ENCODE measurements at places on chromosomes 11 and 22.

DNA sequence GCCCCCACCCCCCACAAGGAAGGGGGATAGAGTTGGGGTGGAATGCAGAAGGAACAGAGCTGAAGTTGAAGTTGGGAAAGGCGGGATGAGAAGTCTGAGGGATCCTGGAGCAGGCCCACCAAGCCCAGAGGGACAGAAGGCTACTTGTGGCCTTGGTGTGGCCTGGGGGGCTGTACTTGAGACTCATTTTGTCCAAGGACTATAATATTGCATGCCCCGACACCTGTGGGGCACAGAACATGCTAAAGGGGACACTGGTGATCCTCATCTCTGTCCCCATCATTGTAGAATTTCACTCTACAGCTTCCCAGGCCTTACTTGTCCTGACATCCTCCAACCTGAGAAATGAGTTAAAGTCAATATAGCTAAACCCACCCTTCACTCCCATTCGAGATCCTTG, 1.3 kb downstream of the ESAM start:
- no peak for DNase-seq

- no peak for DNase-seq
Measured at GRCh38 chr11:120023120-120023519, 114.8 kb downstream of the TRIM29 start.

DNA sequence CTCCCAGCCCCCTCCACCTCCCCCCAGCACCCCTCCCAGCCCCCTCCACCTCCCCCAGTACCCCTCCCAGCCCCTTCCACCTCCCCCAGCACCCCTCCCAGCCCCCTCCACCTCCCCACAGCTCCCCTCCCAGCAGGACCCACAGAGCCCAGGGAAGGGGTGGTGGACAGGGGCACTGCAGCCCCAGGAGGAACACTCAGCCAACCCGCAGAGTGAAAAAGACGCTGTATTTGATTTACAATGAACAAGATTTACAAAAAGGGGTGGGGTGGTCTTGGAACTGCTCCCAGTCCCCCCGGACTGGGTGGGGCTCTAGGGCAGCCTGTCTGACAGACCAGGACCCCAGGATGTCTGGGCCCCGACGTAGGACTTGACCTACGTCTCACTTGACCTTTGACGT, 4.6 kb upstream of the MAPK11 start:
- no peak for DNase-seq

GRCh38 chr22:20117633-20118299, 740 bp upstream of the TRMT2A start:
- DNase-seq, result no peak

DNA sequence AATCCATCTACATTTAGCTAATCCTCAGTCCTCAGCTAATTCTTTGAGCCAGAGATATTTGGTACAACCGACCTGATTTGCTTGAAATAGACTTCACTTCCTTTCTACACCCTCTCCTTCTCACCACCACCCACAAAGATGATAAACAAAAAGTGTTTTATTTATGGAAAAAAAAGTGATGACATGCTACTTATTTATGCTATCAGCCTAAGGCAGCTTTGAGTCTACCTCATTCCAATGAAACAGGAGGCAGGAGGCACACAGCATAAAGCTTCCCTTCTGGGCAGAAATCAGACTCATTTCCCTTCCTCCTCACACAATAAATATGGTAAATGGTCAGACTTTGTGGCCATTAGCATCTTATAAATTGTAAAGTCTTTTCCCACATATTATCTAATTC, 325.7 kb downstream of the SOX6 start:
- no peak for DNase-seq
